ENCODE measurements at places on chromosomes 13 and 19.

DNA sequence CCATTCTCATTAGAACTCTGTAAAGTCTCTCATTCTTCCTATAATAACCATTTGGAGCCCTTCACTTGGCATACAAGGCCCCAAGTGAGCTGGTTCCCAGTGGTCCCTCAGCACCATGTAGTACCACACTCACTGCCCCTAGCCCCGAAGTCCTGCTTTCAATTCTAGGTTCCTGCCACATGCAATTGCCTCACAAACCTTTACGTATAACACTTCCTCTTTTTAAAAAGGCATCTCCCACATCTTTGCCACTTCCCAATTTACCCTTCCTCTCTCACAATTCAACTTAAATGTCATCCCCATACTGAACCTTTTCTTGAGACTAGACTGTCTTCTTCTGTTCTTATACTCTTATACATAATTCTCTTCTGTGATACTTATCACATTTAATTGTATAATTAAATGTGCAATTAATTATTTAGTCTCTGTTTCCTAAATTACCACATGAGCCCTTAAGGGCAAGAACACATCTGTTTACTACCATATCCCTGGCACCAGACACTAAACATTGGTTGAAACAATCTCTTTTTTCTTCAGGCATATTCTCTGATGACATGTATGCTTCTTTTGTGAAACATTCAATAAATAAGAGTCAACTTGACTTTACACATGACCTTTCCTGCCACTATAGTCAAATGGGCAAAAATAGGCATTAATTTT is 304.0 kb downstream of the SPRY2 start:
- no peak for DNase-seq

- DNase-seq: no peak
These were observed 1034.8 kb downstream of the PCDH17 start for GRCh38 chr13:58666331-58666730.

GRCh38 chr19:17332677-17333581 is 1.7 kb downstream of the ANO8 start:
- DNase-seq: no peak

DNA sequence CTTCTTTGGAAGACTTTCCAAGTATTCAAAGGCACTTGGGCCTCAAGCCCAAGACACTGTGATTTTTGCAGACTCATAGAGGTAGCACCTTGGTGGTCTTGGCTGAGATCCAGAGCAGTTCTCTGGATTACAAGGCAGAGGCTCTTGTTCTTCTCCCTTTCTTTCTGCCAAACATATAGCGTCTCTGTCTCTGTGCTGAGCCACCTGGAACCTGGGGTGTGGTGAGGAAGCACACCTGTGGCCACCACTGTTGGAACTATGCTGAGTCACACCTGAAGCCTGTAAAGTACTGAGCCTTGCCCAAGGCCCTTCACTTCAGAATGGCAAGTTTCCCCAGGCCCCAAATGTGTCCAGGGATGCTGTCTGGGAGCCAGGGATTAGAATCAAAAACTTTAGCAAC is 127.5 kb downstream of the FREM2 start:
- DNase-seq: no peak

DNA sequence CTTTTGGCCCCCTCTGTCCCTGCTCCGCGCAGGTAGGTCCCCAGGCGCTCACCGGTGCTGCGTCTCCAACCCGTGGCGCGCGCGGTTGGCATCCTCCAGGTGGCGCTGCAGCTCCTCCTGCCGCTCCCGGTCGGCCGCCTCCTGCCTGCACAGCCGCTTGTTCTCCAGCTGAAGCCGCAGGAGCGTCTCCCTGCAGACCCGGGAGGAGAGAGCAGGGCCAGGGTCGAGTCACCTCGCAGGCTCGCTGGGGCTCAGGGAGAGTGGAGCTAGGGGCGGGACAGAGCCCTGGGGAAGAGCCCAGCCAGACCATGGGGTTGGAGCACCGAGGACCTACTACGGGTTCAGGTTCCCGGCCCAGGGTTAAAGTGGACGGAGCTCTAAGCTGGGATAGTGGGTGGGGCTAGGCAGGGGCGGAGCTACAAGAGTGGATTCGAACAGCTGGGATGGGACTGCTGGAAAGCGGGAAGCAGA is 9.3 kb downstream of the HOOK2 start:
- peak; percentile 33 for DNase-seq

DNA sequence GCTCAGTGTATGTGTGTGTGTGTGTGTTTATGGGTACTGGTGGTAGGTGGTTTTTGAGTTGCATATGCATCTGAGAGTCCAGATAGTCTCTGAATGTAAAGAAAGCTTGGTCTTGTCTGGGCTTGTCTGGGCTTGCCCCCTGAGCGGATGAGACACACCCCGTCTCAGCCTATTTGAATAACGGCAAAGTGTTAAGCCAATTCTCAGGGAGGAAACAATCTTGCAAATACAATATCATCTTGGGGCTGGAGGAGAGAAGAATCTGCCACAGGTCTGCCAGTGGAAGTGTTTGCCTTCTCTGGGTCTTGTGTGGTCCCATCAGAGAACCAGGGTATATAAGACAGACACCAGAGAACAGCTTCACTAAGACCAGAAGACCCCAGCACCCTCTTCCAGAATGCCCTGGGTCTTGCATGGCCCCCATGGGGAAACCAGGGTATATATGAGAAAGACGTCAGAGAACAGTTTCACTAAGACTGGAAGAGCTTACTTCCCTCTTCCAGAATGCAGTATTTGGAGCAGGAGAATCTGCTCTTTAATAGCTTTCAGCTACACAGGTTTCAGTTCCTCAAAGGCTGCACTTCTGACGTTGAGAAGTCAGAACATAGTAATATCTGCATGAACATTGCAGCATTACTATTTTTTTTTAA is 13.3 kb downstream of the CD70 start:
- no peak for DNase-seq

- DNase-seq: no peak
These were observed 308.8 kb upstream of the PCDH9 start for GRCh38 chr13:67538906-67539305.

DNA sequence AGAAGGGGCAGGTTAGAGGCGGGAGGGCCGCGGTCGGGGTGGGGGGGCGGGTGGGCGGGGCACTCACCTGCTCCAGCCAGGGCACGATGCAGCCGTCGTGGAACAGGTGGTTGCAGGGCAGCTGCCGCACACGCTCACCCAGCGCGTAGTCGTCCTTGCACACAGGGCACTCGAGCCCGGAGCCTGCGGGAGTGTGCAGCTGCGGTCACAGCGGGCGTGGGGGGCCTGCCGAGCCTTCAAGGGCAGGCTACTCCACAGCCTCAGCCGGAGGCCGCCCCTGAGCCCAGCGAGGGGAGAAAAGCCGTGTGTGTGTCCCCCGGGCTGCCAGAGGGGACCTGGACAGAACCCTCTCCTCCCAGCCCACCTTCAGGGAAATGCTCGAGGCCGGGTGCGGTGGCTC is 8.6 kb downstream of the FGF22 start:
- no peak for DNase-seq

- no peak for DNase-seq
These were observed 44.3 kb downstream of the BBC3 start for GRCh38 chr19:47186446-47187334.

DNA sequence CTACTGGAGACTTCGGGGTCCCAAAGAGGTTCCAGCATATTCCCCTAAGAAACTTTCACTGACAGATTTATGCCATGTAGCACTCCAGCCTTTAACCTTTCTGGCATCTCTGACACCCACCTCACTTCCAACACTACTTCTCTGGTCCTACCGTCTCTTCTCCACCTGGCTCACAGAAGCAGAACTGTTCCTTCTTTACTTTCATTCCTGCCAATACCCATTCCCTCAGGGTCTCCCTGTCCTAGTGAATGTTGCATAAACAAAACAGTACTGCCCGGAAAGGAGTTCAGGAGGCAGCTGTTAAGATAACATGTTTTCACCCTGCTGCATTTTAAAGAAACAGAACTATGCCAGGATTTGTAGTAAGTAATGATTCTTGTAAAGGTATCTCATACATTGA is 136.0 kb upstream of the MIR17HG start:
- no peak for DNase-seq

DNA sequence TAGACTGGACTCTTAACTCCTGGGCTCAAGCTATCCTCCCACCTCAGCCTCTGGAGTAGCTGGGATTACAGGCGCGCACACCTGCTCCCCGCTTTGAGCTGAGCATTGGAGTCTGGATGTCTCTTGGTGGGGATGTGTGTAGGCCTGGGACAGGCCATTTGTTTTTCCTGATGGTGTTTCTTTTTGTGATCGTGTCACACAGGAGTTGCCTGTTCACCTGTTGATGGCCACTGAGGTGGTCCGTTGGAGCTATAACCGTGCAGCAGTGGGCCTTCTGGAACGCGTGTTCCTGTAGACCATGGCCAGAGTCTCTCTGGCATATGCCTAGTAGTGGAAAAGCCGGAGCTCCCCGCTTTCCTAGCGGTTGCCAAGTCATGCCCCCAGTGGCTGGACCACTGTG is 3.5 kb downstream of the PAK4 start:
- DNase-seq: no peak

DNA sequence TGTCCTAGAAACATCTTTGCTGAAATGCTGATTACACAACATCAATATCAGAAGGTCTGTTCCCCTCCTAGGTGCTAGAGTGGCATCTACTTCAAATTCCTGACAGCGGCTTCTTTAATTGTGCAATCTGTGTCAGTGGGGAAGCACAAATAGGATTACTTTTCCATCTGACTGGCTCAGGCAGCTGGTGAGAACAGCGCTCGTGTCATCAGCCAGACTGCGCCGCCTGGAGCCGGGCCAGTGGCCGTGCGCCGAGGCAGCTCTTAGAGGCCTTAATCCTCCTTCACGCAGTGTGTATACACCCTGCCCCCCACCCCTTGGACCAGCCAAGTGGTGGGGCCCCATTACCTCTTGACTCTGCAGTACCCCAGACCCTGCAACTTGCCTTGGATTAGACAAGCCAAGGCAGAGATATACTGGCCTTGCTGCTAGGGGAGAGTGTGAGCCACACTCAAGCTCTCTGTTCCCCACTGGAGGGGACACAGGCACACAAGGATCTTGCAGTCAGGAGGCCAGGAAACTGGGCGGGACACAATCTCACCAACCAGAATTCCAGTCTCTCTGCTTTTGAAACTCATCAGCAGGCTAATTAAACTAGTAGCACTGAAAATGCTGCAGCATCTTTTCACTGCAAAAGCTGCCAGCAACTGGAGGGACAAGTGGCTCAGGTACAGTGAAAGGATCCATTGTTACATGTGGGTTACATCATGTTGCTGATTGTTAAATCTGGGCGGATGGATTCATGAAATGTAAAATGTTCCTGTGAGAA is 48.9 kb upstream of the EPHX3 start:
- peak; percentile 81 for DNase-seq

- peak; percentile 74 for DNase-seq
These were observed 33.3 kb downstream of the MCF2L start for GRCh38 chr13:113002206-113002912.

DNA sequence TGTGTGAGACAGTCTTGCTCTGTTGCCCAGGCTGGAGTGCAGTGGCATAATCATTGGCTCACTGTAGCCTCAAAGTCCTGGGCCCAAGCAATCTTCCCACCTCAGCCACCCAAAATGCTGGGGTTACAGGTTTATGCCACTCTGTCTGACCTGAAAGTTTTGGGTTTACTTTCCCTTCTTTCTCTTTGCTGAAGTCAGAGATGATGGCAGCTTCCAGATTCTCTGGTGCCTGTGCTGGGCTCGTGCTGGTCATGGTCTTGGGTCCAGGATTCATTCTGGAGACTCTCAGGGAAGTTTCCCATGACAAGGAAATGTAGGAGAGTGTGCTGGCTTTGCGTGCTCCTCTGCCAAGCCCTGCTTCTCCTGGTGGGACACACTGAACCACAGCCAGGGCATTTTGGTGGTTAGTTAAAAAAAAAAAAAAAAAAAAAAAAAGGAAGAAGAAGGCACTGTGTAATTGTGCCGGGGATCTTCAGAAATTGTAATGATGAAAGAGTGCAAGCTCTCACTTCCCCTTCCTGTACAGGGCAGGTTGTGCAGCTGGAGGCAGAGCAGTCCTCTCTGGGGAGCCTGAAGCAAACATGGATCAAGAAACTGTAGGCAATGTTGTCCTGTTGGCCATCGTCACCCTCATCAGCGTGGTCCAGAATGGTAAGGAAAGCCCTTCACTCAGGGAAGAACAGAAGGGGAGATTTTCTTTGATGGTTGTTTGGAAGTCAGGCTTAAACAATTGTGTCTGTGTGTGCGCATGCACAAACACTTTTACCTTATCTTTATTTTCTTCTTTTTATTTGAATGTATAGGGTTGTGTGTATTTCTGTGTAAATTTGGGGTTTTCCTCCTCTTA is at the start of gene ALOX5AP:
TSS of gene ALOX5AP (plus strand) at position 519 of the 847 bp plus-strand sequence. CDS start at position 582, 63 bp downstream.
- no peak for DNase-seq

DNA sequence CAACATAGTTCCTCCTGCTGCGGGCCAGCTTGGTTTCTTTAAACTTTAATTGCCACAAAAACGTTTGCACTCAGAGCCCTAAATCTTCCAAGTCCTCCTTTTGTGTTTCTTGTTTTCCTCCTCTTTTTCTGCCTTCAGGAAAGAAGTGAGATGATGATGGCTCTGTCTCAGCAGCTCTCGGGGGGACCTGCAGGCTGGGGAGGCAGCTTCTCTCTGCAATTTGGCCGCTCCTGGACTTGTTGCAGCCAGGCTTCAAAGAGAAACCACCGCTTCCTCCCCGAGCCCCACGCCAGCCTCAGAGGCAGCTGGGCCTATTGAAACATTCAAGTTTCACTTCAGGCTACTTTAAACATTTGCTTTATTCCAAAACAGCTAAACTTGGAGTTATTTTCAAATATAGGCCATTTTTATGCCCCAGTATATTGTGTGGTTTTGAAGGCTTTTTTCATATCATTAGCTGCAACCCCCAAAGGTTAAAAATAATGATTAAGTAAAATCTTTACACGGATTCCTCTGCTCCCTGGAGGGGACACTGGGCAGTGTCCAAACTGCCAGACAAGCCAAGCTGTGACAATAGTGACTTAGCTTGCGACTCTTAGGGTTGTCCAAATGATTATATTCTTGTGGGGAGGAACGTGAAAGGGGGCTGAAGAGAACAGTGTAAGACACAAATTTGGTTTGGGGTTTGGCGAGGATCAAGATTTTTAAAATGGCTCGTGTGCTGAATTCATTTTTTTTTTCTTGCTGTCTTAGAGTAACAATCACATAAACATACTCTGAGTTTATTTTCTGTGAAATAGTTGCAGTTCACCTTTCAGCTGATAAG is 330.8 kb downstream of the DLEU7 start:
- DNase-seq: no peak

GRCh38 chr13:41756198-41756880 is 204.6 kb downstream of the VWA8 start:
- no peak for DNase-seq

GRCh38 chr13:26949701-26950502 is 189.3 kb upstream of the GPR12 start:
- no peak for DNase-seq

DNA sequence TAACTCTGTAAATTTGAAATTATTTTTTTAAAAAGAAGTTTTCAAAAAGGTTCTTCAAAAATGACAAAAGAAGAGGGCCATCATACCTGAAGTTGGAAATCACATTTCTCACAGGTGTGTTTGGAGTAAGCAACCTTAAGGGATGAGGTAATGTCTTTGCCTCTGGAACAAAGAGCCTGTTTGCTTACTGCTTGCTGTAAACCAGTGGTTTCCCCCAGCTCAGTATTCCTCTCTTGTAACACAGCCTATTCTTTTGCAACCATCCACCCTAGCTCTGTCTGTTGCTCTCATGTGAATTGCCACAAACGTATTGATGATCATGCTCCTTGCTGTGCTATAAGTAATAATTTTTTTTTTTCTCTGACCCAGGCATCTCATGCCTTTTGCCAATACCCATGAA is 38.1 kb downstream of the UCHL3 start:
- DNase-seq: no peak

All from NCI-H1694 (cell line).